Uterus (tissue), 4 donors: ENCODE measurements at places on chromosomes 7 and 10. TPM values are rescaled to one million over a fixed set of nuclear protein-coding genes. Genes with fewer than 3 reads are reported as not detected.
A peak's percentile ranks its signal among the peaks of the same experiment; 100 is the strongest.

Gene FBXO24
- total RNA-seq = 2.9 TPM

Gene OR6V1
- not detected for total RNA-seq

Gene ARHGAP19
- total RNA-seq = 5.3 TPM

- no peak for DNase-seq
These were observed 128.5 kb upstream of the STEAP1 start for GRCh38 chr7:90025771-90026170.

Gene SH2B2
- total RNA-seq = 13.8 TPM

DNA sequence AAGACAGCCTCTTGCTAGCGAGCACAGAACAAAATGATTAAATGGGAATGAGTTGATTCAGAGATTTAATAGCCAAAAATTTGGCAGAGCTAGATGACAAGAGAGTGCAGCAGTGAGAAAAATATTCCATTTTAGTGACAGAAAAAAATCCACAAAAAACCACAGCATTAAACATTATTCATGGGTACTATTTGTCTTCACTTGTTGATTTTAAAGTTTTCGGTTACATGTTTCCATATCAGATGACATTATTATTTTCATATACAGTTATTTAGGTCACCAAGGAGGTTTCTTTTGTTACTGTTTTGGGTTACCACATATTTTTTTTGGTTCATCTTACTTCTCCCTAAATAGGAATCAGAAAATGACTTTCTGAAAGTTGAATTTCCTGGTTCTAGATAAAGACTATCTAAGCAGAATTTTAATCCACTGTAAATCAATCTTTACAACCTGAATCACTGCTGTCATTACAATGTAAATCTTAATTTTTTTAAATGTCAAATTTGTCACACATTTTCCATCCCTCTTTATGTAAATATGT is 87.9 kb downstream of the SVIL start:
- no peak for DNase-seq

DNA sequence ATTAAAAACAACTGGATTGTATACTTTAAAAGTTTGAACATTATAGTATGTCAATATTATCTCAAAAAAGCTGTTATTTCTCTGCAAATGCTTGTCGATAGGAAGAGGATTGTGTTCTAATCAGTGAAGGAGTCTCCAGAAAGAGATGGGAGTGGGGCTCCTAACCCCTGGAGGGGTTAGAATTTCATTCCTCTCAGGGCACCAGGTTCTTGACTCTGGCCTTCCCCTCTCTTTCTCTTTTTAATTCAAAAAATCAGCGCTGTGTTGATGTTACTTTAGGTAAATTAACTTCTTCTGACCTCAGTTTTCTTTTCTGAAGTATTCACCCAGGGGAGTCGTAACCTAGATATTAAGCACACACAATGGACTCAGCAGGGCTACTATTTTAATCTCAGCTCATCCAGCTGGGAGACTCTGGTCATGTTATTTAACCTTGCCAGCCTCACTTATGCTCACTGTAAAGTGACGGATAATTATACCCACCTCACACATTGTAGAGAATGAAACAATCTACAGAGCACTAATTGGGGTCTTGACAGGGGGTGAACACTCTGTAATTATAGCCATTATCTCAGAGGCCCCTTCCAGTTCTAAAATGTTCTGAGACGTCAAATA is 59.4 kb downstream of the GCC1 start:
- no peak for DNase-seq

DNA sequence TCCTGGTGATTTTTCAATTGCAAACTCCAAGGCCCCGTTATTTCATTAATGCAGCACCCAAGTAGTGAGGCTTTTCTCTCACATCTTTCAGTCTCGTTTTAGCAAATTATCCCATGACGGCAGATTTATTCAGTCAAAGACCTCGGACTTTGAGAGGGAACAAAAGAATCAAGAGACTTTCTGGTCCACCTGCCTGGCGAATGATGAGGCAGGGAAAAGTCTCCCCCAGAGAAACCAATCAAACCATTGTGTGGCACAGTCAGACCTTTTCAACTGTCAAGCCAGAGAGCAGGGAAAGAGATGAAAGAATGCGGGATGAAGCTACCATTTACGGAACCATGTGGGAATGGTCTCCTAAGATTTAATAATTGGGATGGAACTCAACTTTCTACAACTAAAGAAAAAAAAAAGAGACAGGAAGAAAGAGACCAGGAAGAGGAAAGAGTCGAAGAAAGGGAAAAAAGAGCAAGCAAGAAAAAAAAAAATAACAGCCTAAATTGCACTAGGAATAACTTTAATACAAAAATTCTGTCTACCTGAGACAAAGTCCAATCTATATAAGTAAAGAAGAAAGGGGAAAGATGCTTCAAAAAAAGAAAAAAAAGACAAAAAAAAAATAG is 22.8 kb downstream of the GLI3 start:
- DNase-seq = no peak

- no peak for DNase-seq
These were observed 52.3 kb upstream of the WAC start for GRCh38 chr10:28480628-28480965.

Gene LRRC18
- total RNA-seq = 0.21 TPM

- no peak for DNase-seq
These were observed 87.6 kb upstream of the SEMA3D start for GRCh38 chr7:85274454-85274853.

DNA sequence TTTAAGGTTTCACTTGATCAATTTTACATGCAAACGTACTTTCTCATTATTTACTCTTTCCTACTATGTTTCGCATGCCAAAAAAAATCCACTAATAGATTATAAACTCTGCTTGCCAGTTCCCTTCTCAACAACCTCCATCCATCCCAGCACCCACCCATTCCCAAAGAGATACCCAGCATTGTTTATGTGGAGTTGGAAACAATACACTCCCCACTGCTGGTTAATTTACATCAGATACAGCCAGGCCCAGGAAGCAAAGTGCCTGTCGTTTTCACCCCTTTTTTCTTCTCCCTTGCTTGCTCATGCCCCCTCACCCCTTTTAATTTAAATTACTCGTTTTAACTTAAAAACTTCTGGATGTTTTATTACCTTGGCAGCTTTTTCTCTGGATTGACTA is 59.9 kb downstream of the HIBADH start:
- DNase-seq = no peak

Gene CPN1
- not detected for total RNA-seq

Gene FAM221A
- total RNA-seq = 4.7 TPM

Gene TRIL
- total RNA-seq = 23.5 TPM

Gene ZNF467
- 15.4 TPM for total RNA-seq

Gene CWF19L1
- total RNA-seq = 31.3 TPM

- no peak for DNase-seq
These were observed 75.9 kb downstream of the LMBR1 start for GRCh38 chr7:156816943-156817572.

Gene GNGT1
- not detected for total RNA-seq

GRCh38 chr10:99344715-99345114 is 15.6 kb downstream of the CNNM1 start:
- DNase-seq = no peak

DNA sequence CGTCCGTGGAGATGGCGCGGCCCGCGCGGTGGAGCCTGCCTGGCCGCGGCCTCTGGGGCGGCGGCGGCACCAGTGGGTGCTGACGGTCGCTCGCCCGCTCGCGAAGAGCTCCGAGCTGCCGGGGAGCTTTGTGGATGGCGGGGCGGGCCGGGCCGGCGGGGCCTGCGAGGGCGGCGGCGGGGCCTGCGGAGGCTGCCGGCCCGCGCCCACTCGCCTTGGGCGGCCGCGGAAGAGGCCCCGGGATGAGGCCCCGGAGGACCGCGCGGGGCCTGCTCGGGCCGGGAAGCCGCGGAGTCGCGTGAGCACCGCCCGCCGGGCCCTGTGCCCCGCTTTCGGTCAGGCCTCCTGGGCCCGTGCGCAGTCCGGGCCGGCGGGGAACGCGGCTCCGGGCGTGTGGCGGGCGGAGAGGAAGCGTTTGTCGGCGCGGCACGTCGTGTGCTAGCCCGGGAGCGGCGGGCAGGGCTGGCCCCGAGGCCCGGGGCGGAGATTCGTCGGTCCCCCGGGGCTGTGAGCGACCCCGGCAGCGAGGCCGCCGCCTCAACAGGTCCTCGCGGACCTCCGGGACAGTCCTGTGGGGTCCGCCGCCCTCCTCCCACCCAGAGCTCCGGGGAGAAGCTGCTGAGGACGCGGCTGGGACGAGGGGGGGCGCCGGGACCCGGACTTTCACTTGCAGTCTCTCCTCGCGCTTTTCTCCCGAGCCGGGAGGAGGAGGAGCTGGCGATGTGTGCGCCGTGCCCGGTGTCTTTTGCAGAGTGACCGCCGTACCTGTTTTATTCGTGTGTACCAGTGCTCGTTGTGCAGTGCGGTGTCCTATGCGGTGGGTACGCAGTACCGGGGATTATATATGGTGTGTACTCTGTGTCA is 578 bp downstream of the ZMYND11 start:
- peak; percentile 65 for DNase-seq

Gene ANKRD30A
- total RNA-seq = not detected

- peak; percentile 57 for DNase-seq
These were observed 41.1 kb upstream of the IL15RA start for GRCh38 chr10:6018422-6018821.

DNA sequence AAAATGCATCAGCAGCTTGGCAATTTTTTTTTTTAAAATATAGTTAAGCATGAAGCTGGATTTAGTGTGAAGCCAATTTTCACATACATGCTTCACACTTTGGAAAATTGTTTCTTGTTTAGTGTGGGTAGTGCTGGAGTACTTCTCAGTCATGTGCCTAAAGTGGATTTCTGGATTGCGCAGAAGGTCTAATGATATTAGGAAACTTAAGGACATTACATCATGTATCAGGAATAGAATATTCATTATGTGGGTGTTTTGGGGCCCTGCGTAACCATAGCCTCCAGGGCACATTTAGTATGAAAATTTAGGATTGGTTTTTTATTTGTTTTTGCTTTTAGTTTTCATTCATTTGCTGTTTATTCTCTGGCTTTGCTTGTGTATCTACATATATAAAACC is 28.8 kb upstream of the BNIP3 start:
- no peak for DNase-seq

DNA sequence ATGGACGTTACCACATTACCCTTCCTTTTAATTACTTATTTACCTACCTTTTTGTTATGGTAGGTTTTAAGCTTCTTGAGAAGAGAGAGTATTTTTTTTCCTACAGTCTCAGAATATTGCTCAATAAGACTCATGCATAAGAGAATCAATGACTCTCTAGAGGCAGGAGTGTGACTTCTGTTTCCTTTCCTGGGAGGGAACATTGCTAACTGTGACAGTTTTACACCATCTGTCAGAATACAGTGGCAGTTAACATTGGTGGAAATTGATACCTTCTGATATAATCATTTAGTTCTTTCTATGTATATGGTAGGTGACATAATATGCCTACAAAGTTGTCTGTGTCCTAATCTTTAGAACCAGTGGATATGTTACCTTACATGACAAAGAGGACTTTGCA is 348.7 kb upstream of the POT1 start:
- DNase-seq = no peak

- DNase-seq = peak; percentile 68
These were observed at the start of gene SRPK2 for GRCh38 chr7:105388356-105389087. Gene SRPK2, minus strand, starts transcription at chr7:105388921.

GRCh38 chr7:81285142-81285871 is 366.5 kb upstream of the SEMA3C start:
- DNase-seq = no peak

Gene PPP1R17
- not detected for total RNA-seq

- DNase-seq = no peak
These were observed 155.7 kb downstream of the PLPP4 start for GRCh38 chr10:120612756-120613155.

DNA sequence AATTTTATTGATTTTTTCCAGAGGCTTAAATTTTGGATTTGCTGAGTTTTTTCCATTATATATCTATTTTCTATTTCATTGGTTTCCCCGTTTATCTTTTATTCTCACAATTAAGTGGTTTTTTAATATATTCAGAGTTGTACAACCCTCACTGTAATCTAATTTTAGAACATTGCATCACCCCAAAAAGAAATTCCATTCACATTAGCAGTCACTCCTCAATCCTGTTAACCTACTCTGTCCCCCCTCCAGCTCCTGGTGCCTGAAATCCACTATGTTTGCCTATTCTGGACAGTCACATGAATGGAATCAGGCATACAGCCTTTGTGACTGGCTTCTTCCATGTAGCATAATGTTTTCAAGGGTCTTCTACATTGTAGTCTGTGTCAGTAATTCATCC is 55.8 kb upstream of the ITGA8 start:
- DNase-seq = no peak

DNA sequence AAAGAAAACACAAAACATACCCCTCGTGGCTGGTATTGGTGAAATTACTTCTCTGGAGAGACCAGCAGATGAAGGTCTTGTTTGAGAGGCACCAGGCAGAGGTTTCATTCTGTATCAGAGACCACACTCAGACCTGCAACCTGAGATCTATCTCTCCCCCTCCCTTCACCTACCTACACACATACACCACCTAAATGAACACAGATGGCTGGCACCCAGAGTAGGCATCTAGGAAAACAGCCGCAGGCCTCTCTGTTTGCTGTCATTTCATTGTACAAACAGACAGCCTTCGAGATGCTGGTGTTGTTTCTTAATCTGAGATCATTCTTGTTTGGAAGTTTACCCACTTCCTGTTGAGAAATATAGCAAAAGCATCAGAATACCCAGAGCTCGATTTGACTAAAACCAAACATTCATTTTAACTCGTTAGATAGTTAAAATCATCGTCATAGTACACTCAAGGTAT is 173.9 kb upstream of the SLC25A13 start:
- DNase-seq = no peak

GRCh38 chr7:132491391-132491945 is 84.8 kb downstream of the PLXNA4 start:
- DNase-seq = no peak

DNA sequence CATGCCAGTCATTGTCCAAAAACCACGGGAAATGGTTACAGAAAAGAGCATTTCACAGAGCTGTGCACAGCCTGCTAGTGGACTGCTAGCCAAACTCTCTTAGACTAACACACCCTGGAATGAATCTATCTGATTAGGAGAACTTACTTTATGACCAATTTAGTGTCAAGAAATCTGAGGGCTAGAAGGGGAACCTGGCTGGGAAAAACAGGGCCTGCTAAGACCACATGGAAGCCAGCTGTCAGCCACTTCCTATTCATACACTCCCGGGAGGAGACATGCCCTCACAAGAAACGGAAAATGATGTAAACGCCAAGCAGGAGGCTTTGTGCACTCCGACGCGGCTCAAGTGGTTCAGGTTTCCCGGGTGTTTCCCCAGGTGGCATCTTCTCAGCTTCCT is 54.8 kb downstream of the MPP7 start:
- DNase-seq = no peak

Gene BEND7
- 7.1 TPM for total RNA-seq

DNA sequence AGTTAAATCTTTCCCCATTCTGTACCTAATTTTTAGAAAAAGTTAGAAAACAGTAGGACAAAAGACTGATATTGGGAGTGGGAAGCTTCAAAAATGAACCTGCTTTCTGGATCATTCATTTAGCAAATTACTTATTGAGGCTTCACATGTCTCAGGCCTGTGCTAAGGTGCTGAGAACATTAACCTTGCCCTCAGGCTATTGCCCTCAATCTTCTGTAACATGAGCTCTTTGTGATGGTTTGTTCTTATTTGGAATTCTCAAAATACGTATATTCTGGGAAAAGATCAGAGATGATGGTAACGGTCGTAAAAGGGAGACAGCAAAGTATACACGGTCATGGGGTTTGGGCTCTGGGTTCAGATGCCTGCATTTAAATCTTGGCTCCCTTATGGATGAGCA is 39.5 kb upstream of the PRKG1 start:
- no peak for DNase-seq

GRCh38 chr7:51639661-51640334 is 323.2 kb upstream of the COBL start:
- DNase-seq = no peak
